ENCODE measurements at places on chromosomes 11 and 22.

DNA sequence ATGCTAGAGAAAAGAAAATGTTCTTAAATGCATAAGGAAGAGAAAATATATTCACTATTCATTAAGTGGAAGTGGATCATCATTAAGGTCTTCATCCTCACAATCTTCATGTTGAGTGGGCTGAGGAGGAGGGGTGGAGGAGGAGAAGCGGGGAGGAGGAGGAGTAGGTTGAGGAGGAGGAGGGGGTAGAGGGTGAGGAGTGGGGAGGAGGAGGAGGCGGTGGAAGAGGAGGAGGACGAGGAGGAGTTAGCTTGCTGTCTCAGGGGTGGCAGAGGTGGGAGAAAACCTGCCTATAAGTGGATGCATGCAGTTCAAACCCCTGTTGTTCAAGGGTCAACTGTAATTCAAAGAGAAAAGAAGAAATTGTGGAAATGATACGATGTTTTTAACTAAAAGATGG is 71.6 kb downstream of the MYEOV start:
- DNase-seq = no peak

GRCh38 chr11:20008190-20008870 is 151.9 kb downstream of the DBX1 start:
- DNase-seq = no peak

- DNase-seq = no peak
Measured at GRCh38 chr22:38104084-38104483, 6.4 kb downstream of the BAIAP2L2 start.

DNA sequence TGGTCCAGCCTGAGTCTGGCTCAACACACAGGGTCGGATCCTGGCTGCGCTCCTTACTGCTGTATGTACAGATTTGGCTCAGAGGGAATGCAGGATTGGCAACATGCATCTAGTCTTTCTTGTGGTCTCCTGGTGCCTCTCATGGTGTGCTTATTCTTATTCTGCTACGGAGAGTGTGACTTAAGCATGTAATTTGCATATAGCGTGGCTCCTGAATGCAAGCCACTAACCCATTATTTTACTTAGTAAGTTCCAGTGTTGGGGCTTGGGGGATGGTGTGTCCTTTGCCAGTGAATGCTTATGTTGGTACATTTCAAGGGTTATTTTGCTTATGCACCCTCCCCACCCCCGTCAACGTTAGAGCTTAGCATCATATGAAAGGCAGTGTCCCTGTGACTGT is 51.2 kb downstream of the PTPRJ start:
- DNase-seq = no peak

- no peak for DNase-seq
Measured at GRCh38 chr11:47215366-47215910, 664 bp downstream of the DDB2 start.

GRCh38 chr11:117557361-117557760 is 229.7 kb downstream of the CEP164 start:
- no peak for DNase-seq

DNA sequence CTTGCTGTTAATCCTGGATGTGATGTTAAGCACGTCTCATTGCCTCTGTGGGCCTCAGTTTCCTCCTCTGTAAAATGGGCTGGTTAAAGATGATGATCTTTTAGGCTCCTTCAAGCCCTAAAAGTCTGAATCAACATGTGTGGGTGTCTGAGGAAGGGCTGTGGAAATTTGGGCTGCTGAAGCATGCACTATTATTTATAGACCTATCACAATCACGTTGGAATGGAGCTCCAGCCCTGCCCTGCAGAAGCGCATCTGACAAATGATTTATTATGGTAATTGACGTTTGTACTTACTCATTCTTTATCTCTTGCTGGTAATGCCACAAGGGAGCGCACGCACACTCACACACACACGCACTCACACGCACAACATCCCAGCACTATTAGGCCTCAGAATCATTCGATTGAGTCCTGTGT is 20.4 kb downstream of the P2RX3 start:
- no peak for DNase-seq

DNA sequence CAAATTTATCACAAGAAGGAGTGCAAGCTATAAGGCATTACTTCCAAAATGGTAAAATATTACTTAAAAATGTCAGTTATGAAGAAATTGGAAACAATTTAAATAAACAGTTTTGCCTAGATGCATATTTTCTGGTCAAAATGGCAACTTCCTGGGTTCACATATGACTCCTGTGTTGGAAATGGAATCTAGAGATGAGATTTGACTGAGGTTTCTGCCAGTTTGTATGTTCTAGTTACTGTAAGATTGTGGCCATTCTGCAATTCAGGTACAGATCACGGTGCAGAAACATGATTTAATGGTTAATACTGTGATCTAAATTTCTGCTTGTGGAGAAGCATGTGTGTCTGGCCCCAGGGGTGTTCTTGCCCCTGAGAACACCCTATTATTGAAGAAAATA is 3.4 kb upstream of the OR4C6 start:
- no peak for DNase-seq

DNA sequence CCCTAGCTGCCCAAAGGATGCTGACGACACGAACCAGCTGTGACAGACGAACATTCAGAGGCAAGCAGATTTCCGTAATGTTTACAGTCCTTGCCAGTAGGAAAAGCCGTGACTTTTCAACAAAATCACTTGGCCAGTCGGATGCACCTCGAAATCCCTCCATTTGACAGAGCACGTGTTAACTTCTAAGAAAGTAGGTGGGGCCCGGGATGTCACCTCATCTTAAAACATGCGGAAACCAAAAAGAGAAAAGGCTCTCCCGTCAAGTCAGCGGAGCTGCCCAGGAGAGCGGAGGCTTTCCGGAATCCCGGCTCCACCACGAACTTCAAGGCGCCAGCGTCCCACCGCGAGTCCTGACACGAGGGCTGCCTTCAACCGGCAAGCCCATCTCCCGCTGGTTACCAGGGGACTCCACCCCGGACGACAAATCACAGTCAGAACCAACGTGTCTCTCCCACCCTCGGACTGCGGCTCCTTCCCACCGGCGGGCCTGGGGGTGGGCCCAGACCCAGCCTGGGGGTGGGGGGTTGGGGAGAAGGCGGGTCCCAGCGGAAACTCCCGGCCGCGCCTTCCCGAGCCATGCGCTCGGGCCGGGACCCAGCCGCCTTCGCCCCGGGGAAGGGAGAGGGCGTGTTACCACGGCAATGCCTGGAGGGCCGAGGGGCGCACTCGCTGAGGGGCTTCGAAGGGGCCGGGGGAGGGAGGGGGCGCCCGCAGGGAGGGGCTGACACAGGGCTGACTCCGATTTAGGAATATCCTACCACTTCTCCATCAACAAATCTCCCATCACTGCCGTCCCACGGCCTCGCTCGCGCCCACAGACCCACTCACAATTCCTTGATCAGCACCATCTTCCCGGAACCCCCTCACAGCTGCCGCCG is 475 bp downstream of the PITPNB start:
- DNase-seq = peak; percentile 44

GRCh38 chr11:77141034-77141433 is 13.0 kb downstream of the MYO7A start:
- no peak for DNase-seq

- DNase-seq = no peak
Measured at GRCh38 chr11:12785901-12786300, 111.7 kb downstream of the TEAD1 start.

DNA sequence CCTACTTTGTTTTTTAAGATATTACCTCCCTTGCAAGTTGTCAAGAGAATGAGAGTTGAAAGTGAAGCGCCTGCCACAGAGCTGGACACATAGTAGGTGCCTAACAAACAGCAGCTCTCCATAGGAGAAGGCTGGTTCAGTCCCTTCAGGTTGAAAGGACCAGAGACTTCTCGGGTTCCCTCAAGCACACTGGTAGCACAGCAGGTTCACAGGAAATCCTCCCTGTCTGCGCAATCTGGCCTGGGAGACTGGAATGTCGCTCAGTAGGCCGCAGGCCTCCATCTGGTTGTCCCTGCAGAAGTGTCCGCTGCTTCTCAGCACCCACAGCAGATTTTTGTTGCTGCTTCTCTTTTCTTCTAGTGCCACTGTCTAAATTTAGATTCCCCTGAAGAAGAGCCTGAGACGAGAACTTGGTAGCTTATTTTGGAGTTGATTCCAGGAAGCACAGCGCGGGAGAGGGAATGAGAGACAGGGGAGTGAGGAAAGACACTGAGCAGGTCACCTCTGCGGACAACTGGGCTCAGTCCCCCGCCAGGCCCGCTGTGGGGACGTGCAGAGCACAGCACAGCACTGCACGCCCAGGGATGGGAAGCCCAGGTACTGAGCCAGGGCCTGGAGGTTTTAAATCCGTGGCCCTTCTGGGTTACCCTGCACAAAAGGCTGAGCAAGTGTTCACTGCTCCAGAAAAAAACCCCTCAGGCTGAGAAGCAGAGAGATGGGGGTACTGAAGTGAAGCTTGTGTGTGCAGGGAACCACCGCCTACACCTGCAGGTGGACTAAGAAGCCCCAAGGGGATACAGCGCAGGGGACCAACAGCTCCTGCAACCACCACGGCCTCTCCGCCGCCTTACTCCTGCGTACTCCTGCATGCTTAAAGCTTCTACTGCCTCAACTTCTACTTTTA is 31.6 kb downstream of the RBX1 start:
- no peak for DNase-seq

DNA sequence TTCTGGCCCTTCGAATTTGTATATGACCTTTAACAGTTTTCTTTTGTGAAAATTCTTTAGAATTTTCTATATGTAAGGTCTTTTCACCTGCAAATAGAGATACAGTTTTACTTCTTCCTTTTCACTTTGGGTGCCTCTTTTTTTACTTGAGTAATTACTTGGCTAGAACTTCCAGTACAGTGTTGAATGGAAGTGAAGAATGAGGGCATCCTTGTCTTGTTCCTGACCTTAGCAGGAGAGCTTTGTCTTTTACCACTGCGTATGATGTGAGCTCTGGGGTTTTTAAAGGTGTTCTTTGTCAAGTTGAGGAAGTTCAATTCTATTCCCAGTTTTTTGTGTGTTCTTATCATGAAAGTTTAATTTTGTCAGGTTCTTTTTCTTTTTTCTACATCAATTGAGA is 21.6 kb downstream of the ZFP91 start:
- DNase-seq = no peak

DNA sequence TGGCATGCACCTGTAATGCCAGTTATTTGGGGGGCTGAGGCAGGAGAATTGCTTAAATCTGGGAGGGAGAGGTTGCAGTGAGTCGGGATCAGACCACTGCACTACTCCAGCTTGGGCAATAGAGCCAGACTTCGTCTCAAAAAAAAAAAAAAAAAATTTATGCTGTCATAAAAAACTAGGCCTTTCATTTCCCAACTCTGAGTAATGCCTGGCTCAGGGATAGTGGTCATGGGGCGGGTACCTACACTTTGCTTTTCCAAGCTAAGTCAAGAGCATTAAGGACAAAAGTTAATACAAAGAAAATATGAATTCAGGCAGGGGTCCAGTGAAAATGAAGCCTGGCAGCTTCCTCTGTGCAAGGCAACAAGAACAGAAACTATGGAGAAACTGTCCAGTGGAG is 16.3 kb downstream of the CPSF7 start:
- DNase-seq = no peak

DNA sequence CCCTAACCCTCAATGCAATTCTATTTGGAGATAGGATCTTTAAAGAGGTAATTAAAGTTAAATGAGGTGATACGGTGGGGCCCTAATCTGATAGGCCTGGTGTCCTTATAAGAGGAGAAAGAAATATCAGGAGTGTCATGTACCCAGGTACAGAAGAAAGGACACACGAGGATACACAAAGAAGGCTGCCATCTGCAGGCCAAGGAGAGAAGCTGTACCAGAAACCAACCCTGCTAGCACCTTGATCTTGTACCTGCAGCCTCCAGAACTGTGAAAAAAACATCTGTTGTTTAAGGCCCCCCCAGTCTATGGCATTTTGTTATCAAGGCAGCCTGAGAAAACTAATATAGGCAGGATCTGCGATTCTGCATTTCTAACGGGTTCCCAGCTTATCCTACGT is 44.2 kb downstream of the FBXO7 start:
- DNase-seq = no peak

DNA sequence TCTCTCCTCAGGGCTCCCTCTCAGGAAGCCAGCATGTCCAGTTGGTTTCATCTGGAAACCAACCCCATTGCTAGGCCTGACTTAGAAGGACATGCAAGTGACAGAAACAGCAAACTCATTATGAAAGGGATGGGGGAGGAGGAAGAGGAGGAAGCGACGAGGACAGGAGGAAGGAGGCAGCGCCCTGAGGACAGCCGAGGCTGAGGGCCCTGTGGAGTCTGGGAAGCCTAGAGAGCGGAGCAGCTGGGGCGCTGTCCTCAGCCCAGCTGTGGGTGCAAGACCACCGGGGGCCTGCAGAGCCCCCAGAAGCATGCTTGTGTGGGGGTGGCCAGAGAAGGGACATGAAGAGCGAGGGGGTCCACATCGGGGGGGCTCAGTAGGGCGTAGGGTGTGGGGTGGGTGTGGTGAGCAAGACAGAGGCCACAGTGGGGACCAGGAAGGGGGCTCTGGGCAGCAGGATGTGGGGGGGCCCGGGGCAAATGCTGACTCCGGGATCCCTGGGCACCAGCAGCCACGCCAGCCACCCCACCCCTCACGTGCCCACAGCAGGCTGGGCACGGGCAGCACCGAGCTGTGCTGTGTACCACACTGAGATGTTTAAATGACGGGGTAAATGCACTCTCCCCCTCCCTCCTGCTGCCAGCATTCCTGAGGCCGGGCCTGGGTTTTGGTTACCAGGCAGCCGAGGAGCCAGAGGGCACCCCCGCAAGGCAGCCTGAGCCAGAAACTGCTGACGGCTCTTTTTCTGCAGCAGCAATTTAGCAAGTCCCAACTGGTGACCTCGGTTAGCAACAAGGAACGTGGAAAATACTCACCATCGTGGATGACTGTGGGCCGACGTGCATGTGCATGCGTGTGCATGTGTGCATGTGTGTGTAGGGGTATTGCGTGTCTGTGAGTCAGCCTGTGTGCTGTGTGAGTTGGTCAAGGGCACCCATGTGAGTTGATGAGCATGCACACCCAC is 82.7 kb upstream of the LINC01488 start:
- peak; percentile 27 for DNase-seq

DNA sequence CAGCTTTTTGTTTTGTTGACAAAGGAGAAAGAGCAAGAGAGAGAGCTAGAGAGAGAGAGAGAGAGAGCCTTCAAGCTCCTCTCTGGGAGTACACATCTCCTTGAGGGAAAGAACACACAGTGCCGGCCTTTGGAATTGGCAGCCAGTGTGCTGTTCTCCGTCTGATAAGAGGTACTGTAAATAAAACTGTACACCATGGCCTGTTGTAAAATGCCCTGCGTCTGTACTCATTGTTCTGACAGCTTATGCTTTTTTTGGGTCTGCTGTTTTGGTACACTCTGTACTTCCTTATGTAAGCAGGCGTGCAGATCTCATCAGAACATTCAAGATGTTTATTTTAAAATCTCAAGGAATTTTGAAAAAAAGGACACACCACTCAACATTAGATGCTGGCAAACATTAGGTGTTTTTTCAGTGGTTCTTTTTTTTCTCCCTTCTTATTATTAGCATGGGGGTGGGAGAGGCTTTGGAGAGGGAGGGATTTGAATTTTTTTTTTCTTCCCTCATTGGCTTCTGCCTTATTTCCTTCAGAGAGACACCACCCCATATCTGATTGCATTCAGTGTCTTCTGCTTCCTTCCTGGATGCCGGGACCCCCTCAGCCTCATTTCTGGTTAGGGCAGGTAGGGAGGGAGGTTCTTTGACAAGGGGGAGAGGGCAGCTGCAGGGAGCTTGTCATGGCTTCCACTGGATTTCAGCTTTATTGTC is 116.8 kb upstream of the NNMT start:
- DNase-seq = no peak
